ENCODE measurements at places on chromosomes 6 and 20.

GRCh38 chr6:41878961-41879405 is 16.2 kb downstream of the USP49 start:
- peak; percentile 15 for DNase-seq

GRCh38 chr20:10357974-10358373 is 76.0 kb downstream of the MKKS start:
- DNase-seq, result no peak

DNA sequence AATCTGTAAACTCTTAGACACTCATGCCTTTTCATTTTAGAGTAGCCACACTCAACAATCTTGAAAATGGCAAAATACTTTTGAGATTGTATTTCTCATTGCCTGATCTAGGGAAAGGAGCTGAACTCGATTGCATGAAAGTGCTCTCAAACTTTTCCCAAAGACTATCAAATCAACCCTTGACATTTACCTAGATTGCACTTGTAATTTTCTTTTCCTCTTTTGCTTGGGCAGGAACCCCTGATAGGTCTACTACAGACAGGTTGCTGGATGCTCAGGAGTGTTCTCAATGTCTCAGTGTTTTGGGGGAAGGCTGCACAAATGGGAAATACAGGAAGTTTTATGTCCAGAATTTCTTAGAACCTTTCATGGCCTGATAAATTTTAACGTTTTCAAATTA is 468.0 kb upstream of the GJE1 start:
- no peak for DNase-seq

DNA sequence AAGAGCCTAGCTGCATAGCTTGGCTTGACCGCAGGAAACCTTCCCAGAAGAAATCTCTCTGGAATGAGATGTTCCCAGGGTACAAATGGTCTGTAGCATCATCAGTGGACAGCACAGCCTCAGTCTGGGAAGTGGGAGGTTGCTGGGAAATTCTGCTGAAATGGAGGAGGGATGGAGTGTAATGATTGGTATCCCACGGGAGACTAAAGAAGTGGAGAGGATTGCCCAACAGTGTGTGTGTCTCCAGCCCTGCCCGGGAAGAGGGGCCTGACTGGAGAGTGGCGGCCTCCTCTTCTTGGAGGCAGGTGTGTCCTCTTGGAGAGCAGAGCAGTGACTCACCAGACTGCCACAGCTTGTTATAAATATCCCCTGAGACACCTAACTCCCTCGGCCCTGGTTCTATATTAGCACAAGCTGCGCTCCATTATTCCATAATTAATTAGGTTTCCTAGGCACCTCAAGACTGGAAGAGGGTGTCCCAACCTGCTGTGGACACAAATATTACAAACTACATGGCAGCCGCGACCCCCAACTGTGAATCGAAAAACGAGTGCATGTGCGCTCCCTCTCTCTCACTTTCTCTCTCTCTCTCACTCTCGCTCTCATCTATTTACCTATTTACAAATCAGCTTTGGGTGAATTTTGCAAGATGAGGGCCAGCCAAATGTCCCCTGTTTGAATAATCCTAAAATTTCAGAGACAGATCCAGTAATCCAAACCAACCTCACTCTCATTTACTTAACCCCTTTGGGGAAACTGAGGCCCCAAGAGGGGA is 68.8 kb downstream of the FGD2 start:
- DNase-seq, result peak; percentile 28

DNA sequence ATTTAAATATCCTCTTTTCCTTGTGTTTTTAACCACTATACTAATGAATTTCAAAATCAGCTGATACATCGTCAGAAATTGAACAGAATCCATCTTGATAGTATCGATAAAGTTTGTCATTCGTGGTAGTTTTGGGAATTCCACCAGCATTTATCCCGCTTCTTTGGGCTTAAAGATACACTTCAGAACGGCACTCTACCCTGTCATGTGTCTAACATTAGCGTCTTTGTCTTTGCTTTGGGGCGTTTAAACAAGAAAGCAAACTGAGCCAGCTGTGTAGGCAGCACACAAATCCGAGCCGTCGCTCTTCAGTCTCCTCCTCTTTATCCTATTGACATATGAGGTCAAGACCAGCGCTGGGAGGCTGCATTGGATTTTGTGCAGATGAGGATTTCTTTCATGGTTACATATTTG is 27.5 kb upstream of the NHSL1 start:
- DNase-seq, result no peak

GRCh38 chr6:53014063-53014462 is 19.0 kb upstream of the GSTA4 start:
- no peak for DNase-seq

DNA sequence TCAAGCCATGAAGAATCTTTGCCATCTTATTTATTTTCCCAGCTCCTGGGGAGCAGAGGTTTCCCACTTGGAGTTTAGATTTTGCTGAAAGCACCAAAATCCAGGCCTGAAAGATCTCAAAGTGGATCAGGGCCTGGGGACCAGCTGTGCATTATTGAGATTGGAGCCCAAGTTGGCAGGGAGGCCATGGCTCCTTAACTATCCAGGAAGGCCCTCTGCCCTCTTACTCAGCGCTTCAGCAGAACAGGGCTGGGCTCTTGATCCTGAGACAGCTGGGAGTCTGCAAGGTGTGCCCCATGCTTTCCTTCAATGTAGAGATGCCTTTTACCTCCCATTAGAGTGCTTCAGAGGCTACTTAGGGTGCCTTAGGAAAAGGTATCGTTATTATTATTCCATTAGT is 24.6 kb downstream of the FOXO3 start:
- DNase-seq, result no peak

DNA sequence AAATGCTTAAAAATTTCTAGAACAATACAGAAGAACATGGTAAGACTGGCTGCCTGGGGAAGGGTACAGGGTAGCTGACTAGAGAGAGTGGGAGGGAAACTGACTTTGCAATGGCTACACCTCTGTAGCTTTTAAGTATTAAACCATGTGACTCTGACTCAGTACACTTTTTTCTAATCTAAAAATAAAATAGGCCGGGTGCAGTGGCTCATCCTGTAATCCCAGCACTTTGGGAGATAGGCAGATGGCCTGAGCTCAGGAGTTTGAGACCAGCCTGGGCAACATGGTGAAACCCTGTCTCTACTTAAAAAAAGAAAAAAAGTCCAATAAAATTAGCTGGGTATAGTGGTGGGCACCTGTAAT is 18.5 kb downstream of the ATP9A start:
- peak; percentile 48 for DNase-seq

GRCh38 chr6:105499931-105500330 is 97.0 kb upstream of the PREP start:
- no peak for DNase-seq

DNA sequence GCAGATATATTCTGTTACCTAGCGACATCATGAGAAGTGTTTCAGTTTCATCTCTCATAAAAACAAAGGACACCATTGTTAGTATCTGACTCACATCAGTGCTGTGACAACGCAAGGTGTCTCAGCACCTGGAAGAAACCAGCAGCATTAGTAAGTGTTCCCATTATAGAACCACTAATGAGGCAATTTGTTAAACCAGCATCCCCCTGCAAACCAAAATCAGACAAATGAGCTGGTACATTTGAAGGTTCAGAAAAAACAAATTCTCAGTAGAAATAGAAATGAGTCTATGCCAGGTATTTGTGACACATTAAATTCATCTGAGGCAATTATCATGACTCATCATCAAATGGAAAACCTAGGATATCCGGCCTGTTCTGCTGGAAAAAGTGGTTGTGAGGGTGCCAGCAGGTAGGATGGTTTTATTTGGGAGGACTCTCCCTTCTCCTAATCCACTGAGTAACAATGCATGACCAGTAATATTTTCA is 151.7 kb downstream of the TMEM200A start:
- DNase-seq, result no peak

- DNase-seq, result no peak
These were observed 3.4 kb downstream of the PTPRT start for GRCh38 chr20:43186312-43186711.

DNA sequence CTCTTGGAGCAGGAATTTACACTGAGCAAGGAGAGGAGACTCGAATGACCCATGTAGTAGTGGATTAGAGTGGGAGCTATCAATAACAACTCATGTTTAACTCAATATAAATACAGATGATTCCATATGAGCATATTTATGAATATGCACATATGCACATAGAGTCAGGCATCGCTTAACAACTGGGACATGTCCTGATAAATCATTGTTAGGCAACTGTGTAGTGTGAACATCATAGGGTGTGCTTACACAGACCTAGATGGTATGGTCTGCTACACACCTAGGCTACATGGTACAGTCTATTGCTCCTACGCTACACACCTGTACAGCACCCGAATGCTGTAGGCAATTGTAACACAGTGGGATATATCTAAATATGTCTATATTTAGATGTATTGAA is 75.9 kb upstream of the RALGAPA2 start:
- no peak for DNase-seq

DNA sequence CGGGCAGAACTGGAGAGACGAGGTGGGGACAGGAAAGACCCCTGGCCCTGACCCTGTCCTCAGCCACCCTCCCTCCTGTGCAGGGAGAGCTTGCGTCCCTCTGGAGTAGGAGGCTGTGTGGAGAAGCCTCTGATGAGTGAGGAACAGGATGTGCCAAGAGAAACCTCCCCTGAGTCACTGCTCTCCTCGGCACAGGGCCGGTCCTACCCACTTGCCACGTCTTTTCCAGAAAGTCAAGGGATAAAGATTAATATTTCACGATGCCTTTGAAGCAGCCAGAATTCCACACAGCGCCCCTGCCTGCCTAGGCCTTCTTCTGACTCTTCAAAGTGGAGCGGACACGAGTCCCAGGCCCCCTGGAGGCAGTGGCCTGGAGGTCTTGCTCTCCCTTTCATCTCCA is 34.9 kb upstream of the THBS2 start:
- peak; percentile 57 for DNase-seq

- DNase-seq, result no peak
These were observed 55.2 kb downstream of the ANKEF1 start for GRCh38 chr20:10089871-10090587.

DNA sequence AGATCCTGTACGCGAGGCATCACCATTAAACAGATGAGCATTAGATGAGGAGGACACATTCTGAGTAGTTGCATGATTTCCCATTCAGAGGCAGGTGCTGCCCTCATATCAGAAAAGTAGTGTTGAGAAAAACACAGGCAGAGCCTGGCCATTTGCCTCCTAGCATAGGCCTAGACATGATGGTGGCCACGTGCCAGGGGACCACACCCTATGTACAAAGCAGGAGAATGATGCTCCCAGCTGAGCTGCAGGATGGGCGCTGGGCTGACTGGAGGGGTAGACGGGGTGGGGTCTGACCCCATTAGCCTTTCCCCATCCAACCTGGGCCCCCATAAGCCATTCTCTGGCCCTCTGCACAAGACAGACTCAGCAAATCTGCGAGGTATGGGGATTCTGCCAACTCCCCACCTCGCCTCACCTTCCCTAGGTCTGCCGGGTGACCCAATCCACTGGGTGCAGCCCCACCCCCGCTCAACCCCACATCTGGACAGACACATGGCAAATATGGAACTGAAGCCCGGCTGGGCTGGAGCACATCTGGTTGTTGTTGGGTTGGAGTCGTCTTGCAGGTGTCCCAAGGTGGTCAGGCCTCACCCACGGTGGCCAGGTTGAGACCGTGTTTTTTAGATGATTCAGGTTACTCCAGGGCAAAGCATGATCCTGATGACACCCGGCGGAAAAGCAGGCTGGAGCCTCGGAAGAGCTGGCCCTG is 13.9 kb downstream of the PI16 start:
- no peak for DNase-seq

DNA sequence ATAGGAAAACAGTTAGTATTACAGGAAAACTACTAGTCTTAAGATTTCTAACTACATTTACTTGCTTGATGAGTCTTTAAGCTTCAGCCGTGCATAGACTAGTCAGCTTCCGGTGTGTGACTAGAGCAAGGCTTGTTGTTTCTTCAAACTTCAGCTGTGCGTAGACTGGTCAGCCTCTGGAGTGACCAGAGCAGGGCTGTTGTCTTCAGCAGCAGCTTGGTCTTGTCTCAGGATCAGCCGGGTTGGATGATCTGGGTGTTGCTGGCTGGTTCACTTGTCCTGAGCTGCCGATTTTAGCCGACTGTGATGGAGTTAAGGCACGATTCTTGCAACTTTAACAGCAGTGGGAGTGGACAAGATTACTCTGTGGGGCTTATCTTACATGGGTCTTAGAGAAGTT is 44.7 kb downstream of the HLA-C start:
- no peak for DNase-seq

Measured in Daoy (cell line).